ENCODE measurements at places on chromosomes 2 and 18. TPM values are rescaled to one million over a fixed set of nuclear protein-coding genes. Genes with fewer than 3 reads are reported as not detected.

The C1QL2 gene
- total RNA-seq = not detected

The SDC1 gene
- 0.19 TPM for total RNA-seq

The FBXO36 gene
- total RNA-seq = 0.82 TPM

The ADD2 gene
- total RNA-seq = 16.8 TPM

The IL36B gene
- not detected for total RNA-seq

The RBM44 gene
- total RNA-seq = 1.3 TPM

The CYP26B1 gene
- total RNA-seq = not detected

The ABHD3 gene
- total RNA-seq = 53.4 TPM

The TGFA gene
- total RNA-seq = 0.07 TPM

The CNGA3 gene
- not detected for total RNA-seq

The FAM110C gene
- 0.22 TPM for total RNA-seq

The MC4R gene
- total RNA-seq = not detected

The PROKR1 gene
- not detected for total RNA-seq

The MFSD2B gene
- total RNA-seq = not detected

The ANKRD30B gene
- not detected for total RNA-seq

The CEP76 gene
- 19.2 TPM for total RNA-seq

The TXNL1 gene
- total RNA-seq = 58.6 TPM

The CABYR gene
- 1.3 TPM for total RNA-seq

The CDKL4 gene
- total RNA-seq = 0.32 TPM

The DQX1 gene
- total RNA-seq = 0.52 TPM

The POTEC gene
- total RNA-seq = not detected

The SERPINB12 gene
- not detected for total RNA-seq

The MDH1B gene
- 0.40 TPM for total RNA-seq

The GAD1 gene
- 1.4 TPM for total RNA-seq

The SLC19A3 gene
- not detected for total RNA-seq

The ACKR3 gene
- total RNA-seq = 6.4 TPM

The UGT1A3 gene
- not detected for total RNA-seq

The COL3A1 gene
- total RNA-seq = not detected

The IL37 gene
- total RNA-seq = not detected
